ENCODE measurements at places on chromosomes 1 and 21. TPM values are rescaled to one million over a fixed set of nuclear protein-coding genes. Genes with fewer than 3 reads are reported as not detected.

FAM20B gene
- 44.0 TPM for total RNA-seq

OR6N1 gene
- 2.3 TPM for total RNA-seq

LMOD1 gene
- total RNA-seq: 38.3 TPM

ERG gene
- 36.7 TPM for total RNA-seq

KCNK1 gene
- total RNA-seq: 7.3 TPM

C1QTNF12 gene
- 2.6 TPM for total RNA-seq

DISP3 gene
- not detected for total RNA-seq

MAB21L3 gene
- 0.46 TPM for total RNA-seq

CLCA4 gene
- total RNA-seq: not detected

ARMH1 gene
- 5.9 TPM for total RNA-seq

UBASH3A gene
- 1.5 TPM for total RNA-seq

HCRTR1 gene
- not detected for total RNA-seq

DNALI1 gene
- 13.2 TPM for total RNA-seq

PEX10 gene
- 14.6 TPM for total RNA-seq

All from upper lobe of right lung (tissue), 1 donor.